ENCODE measurements at places on chromosomes 3 and 15.
A peak's percentile ranks its signal among the peaks of the same experiment; 100 is the strongest.

DNA sequence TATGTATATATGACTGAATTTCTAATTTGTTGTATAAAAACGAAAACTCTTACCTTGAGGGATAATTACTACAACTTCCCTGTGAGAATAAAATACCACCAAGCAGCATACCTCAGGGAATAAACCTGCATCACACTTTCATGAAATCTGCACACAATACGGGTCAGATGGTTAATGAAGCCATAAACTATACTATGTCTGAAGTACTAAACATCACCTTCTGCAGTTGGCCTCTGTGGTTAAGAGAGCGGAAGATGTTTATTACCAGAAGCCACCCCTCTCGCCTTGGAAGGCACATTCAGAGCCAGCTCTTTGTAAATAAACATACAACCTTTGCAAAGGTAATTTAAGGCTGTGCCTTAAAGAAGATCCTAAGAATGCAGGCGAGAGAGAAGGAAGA lies 462.1 kb upstream of the NR2F2 start:
- no peak for DNase-seq

- DNase-seq: no peak
Measured at GRCh38 chr15:35117543-35118265, 32.6 kb upstream of the NANOGP8 start.

GRCh38 chr3:9884555-9885165 lies 4.6 kb upstream of the CIDEC start:
- DNase-seq: no peak

DNA sequence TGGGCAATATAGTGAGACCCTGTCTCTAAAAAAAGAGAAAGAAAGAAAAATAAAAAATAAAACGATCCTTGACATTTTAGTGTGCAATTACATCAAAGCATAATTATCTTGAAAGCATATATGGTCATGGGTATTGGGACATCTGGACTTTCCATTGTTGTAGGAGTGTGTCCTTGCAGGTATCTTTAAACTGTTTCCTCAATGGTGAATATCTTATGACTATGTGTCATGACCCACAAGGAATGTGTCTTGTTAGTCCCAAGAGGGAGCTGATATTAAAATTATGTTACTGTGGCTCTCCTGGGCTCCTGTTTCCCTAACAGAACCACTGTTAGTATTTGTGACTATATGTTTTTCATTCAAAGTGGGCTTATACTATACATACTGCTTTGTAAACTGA lies 26.6 kb downstream of the EIF1B start:
- DNase-seq: no peak

- no peak for DNase-seq
Measured at GRCh38 chr15:80873366-80873952, 94.3 kb downstream of the CEMIP start.

GRCh38 chr3:190048932-190049441 lies 71.7 kb downstream of the P3H2 start:
- no peak for DNase-seq

DNA sequence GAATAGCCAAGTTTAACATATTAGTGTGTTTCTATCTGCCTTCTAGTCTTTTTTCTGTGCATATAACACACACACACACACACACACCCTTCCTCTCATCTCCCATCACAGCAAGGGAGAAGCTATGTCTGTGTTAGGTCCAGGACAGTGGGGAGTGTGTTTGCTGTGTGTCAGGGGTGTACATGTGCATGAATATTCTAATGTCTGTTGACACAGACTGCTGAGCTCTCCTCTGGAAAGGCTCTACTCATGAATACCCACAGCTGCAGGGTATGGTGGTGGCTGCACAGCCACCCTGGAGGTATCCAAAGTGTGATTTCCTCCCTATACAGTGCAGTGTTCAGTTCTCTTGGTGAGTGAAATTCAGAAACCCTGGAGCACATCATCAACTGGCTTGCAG lies 42.9 kb downstream of the ARNT2 start:
- DNase-seq: no peak

DNA sequence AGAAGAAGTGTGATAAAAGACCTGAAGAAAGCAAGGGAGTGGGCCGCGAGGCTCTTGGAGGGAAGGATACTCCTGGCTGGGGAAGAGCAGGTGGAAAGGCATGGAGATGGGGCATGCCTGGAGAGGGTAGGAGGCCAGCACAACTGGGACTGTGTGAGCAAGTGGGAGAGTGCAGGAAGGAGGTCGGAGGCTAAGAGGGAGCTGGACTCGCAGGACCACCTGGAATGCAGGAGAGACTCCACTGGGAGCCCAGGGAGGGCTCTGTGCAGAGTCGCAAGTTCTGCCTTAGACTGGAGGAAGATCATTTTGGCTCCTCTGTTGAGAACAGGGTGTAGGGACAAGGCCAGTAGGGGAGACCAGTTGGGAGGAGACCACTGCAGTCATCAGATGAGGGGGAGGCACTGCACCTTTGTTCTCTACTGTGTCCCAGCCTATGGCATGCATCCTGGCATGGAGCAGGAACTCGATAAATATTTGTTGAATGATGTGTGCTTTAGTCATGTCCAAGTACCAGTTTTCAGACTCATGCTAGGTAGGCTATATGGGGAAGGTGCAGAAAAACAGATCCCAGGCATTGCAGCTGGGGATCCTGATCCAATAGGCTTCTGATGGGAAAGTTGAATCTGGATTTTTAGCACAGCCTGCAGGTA lies 13.7 kb downstream of the FAM107A start:
- DNase-seq: no peak

GRCh38 chr15:78944202-78944625 lies 632 bp downstream of the CTSH start:
- no peak for DNase-seq

DNA sequence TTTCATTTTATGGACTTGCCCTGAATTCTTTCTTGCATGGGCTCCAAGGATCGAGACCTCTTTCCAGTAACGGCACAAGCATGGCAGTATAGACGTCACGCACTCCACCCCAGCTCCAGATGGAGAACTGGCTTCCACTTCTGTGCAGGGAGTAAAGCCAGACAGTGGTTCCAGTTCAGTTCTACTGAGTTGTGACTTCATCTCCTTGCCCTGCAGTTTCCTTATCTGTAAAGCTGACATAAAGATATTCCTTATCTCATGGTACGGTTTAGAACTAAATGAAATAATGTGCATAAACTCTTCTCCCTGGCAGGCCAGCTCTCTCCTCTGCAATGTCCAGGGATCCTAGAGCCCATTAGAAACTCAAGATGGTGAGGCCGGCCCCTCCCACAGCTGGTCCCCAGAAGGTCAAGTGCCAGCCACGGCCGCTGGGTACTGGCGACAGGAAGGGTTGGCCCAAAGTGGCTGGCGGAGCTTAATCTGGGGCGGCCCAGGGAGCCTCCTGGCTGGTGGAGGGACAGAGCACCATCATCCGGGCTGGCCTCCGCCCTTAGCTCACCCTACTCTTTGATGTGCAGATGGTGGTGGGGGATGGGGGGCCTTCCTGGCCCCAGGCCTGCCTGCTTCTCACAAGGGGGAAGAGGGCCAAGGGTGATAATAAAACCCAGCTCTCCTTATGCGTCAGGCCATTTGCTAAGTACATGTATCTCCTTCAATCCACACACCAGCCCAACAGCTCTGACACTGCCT lies 7.2 kb downstream of the MESP2 start:
- no peak for DNase-seq

GRCh38 chr3:124439603-124440002 lies 290.6 kb upstream of the UMPS start:
- no peak for DNase-seq

DNA sequence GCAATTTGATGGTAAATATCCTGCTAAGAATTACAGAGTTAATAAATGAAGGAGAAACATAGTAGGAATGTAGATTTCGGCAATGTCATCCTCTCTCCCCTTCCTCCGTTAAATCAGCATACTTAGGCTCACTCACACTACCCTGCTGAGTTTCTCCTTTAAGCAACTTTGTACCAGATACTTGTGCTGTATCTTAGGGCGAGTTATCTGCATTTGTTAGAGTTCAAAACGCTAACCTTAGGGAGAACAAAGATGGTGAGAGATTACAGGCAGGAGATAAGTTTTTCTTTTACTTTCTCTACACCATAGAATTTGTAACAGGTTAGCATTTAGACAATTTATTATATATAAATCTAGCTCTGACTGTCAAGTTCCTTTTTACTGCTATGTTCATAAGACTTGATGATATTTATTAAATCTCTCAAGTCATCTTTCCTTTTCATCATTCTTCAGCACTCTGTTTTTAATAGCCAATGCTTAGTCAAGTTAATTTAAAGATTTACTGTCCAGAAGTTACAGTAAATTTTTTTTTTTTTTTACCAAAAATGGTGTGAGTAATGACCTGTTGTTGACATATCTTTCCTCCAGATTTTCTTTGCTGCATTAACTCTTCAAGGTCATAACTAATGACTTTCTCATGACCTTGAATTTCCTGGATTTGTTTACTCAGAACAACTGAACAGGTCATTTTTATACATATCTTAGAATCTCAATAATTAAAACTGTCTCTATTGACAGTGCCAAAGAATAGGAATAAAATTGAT lies 22.2 kb downstream of the SUCNR1 start:
- no peak for DNase-seq

- DNase-seq: no peak
Measured at GRCh38 chr3:179801263-179801662, 148.4 kb downstream of the USP13 start.

DNA sequence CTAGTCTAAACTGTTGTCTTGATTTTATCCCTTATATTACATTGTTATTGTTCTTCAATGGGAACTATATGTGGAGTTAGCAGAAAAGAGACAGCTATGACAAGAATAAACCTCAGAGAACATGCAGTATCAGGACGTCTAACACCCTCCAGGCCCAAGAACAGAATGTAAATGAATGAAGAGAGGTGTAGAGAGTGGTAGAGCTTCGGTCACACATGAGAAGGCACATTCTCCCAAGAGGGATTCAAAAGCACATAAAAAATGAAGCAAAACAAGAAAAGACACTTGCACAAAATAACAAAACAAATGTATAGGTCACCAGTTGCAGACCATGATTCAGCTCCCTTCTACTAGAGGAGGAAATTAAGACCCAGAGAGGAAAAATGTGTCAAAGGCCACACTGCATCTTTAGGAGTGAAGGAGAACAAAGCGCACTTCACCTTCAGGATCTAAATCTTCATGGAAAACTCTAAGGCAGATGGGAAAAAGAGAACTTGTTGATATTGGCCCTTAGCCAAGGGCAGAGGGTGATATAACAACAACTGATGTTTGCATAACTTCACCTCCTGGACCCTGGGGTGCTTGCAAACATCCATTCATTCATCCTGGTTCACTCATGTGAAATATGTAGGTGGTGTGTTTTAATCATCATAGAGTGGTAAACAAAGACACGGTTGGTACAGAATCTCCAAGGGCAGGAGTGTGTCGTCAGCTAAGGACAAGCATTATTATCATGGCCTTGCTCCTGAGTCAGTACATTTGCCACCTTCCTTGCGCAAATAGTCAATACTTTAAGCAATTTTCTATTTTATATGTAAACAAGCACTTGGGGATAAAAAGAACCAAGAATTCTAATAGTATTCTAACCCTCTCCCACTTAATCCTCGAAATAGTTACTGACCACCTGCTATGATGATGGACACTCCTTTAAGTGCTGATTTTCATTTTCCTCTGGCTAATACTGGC lies 8.8 kb downstream of the NEK10 start:
- DNase-seq: no peak

GRCh38 chr15:91915576-91915975 lies 62.1 kb downstream of the SLCO3A1 start:
- peak; percentile 88 for DNase-seq

DNA sequence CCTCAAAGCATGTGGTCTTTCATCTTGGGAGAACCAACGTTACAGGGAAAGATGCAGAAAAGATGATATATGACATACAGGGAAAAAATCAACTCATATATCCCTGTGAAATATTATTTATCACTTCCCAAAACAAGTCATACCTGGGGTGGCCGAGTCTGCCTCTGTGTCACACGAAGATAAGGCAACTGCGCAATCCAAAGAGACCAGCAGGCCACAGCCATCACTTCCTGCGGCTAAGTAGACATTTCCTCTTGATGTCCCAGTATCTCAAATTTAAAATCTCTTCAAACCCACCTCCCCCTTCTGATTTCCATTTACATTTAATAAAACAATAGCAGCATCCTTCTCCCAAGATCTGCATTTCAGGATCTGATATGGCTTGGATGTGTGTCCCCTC lies 71.5 kb downstream of the IGF2BP2 start:
- no peak for DNase-seq

DNA sequence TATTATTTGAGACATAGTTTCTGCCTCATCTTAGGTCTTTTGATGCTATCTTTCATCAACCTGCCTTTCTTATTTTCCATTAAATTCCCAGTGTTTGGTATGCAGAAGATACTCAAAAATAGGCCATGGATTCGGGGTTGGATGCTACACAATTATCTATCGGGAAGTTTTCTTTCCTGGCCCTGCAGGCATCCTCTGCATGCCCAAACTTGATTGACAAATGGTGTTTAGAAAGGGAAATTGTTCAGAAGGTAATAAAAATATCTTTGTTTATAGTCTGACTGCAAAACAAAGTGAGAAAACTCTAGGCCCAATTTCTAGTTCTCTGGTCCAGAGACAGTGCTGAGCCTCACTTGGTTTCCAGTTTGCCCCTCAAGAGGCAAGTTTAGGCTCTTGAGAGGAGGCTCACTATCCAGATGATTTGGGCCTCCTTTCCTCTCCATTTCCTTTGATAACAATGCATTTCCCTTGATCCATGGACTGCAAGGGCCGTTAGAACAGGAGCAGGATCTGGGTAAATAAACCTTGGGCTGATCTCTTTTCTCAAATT lies 157.1 kb upstream of the DPH6 start:
- no peak for DNase-seq

- no peak for DNase-seq
Measured at GRCh38 chr15:48447657-48448056, 116.4 kb downstream of the DUT start.

- DNase-seq: no peak
Measured at GRCh38 chr3:27200721-27201489, 168.3 kb downstream of the NEK10 start.
